ENCODE measurements at places on chromosomes 7 and 10. TPM values are rescaled to one million over a fixed set of nuclear protein-coding genes. Genes with fewer than 3 reads are reported as not detected.

The CLEC5A gene
- total RNA-seq = 21.0 TPM

The FGL2 gene
- total RNA-seq = 269 TPM

GRCh38 chr7:36360244-36360643 is 29.4 kb upstream of the ANLN start:
- no peak for DNase-seq

GRCh38 chr7:91079487-91079886 is 184.7 kb upstream of the FZD1 start:
- no peak for DNase-seq

GRCh38 chr10:99698504-99699080 is 33.3 kb downstream of the COX15 start:
- no peak for DNase-seq

GRCh38 chr7:108181073-108181985 is 51.2 kb upstream of the LAMB4 start:
- no peak for DNase-seq

- DNase-seq = no peak
Observed at GRCh38 chr7:117138981-117139380, 183.9 kb downstream of the WNT2 start.

GRCh38 chr10:125694883-125695282 is 11.9 kb upstream of the TEX36 start:
- DNase-seq = no peak

GRCh38 chr10:22252801-22253579 is 35.2 kb upstream of the EBLN1 start:
- DNase-seq = peak; percentile 66

DNA sequence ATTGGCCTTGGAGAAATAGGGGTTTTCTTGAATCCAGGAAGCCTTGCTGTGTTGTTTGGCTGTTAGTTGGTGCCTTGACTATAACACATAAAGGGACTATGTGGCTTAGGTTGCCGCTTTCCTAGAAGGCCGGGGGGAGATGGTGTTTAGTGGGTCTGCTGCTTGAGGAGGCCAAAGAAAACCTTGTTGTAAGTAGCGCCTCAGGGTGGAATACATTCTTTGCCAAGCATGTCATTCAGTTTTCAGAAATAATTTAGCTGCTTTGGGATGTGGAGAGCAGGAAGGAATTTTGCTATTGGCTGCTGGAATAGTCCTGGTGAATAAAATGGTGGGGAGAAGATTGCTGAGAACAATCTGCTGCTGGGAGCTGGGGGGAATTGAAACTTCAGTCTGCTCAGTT is 132.9 kb upstream of the WNT16 start:
- DNase-seq = no peak

The CHRM2 gene
- total RNA-seq = not detected

The TLX1 gene
- total RNA-seq = not detected

- no peak for DNase-seq
Observed at GRCh38 chr10:125708971-125709503, 10.5 kb upstream of the EDRF1 start.

The TFAM gene
- total RNA-seq = 28.1 TPM

The RBP4 gene
- total RNA-seq = 42.7 TPM

All from sciatic nerve (tissue), 2 donors.